Endothelial cell (in vitro differentiated cells): ENCODE measurements at places on chromosomes 3 and 15. TPM values are rescaled to one million over a fixed set of nuclear protein-coding genes. Genes with fewer than 3 reads are reported as not detected.

Gene PRR20G
- not detected for total RNA-seq

DNA sequence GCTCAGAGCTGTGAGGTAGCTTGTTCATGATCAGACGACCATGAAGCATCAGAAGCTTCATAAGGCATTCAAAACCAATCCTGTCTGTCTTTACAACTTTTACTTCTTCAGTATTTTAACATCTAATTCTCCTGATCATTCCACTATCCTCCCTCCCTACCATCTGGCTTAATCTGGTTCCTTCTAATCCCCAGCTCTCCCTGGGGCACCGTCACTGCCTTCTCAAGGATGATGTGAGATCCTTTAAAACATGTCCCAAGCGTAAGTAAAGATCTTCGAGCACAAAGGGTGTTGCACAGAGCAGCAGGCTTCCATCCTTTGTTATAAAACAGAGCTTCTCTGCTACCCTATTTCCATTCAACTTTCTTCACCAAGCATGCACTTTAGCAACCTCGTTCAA, 362.7 kb upstream of the ARRDC4 start:
- DNase-seq: no peak
- no peaks in the 10 kb centered on the region for H3K4me1 ChIP-seq
- peaks cover 2% of the 10 kb centered on the region for H3K27me3 ChIP-seq
- no peaks in the 10 kb centered on the region for H3K36me3 ChIP-seq
- H3K27ac ChIP-seq: no peak overlapping the region

- H3K27ac ChIP-seq: no peak overlapping the region
- no peak overlapping the region for H3K4me3 ChIP-seq
- DNase-seq: no peak
- H3K27me3 ChIP-seq: peaks cover 7% of the 10 kb centered on the region
These were observed 5.3 kb downstream of the SEMA7A start for GRCh38 chr15:74428442-74428787.

- H3K4me3 ChIP-seq: no peak overlapping the region
- no peaks in the 10 kb centered on the region for H3K27me3 ChIP-seq
- peaks cover 27% of the 10 kb centered on the region for H3K4me1 ChIP-seq
- DNase-seq: no peak
- H3K27ac ChIP-seq: no peak overlapping the region
These were observed 80.9 kb downstream of the TMCC1 start for GRCh38 chr3:129812589-129812988.

- H3K27ac ChIP-seq: no peak overlapping the region
- peaks cover 12% of the 10 kb centered on the region for H3K4me1 ChIP-seq
- H3K27me3 ChIP-seq: no peaks in the 10 kb centered on the region
- no peaks in the 10 kb centered on the region for H3K36me3 ChIP-seq
These were observed 10.0 kb upstream of the GRAMD1C start for GRCh38 chr3:113828600-113828999.
